ENCODE measurements at places on chromosomes 2 and 18.

DNA sequence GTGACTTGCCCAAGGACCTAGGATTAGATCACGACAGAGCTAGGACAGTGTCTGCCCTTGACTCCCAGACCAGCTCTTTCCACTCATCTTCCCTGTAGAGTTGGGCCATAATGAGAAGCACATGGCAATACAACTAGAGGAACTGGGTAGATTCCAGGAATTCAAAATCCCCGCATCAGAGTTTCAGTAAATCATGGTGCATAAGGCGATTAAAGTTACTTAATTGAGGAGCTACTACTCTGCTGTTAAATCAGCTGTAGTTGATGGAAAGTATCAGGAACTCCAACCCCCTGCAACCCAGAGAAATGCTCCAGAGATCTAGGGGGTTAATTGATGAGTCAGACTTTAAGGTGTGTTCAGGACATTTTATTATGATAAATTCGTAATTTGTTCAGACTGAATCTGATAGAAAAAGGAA lies 5.7 kb downstream of the ANTXR1 start:
- no peak for DNase-seq

DNA sequence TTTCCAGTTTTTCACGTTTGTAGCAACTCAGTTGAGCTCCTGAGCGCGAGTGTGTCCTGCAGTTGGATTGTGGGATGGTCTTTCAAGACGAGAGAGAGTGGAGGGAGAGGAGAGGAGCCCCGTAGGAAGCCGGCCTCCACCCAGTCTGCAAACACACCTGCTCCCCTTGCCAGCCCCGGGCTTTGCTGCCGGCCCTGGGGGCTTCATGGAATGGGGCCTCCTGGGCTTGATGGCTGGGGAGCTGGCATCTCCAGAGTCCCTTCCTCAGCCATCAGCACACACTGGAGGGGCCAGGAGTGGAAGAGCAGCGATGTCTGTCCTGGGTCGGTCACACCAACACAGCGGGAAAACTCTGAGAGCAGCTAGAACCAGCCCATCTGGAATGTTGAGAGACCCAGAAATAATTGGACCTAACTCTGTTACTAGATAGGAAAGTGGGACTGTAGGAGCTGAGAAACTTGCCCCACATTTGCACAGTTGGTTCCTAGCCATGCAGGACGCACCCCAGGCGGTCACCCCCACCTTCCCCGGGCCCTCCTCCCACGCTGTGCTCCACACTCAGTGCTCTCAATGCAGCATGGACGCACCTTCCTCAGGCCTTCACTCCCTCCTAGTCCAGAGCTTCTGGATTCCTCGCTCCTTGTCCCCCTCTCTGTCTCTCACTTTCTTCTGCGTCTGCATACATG lies 69.6 kb downstream of the PTGR3 start:
- DNase-seq: no peak

- peak; percentile 9 for DNase-seq
Observed at GRCh38 chr18:11733031-11733430, 44.0 kb downstream of the GNAL start.

DNA sequence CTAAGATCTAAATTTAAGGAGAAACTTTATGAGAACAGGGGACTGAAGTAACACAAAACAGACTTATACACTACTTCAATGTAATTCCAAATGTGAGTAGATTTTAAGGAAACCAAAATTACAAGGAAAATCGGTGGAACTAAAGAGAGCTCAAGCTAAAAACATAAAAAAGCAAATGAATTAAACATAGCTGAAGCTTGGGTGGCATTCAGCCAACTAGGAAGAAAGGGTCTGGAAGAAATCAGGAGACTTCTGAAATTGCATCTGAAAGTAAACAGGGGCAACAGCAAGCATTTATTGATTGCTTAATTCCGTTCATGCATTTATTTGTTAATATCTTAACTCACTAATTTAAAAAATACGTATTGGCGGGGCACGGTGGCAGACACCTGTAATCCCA lies 727.3 kb upstream of the PKDCC start:
- no peak for DNase-seq

DNA sequence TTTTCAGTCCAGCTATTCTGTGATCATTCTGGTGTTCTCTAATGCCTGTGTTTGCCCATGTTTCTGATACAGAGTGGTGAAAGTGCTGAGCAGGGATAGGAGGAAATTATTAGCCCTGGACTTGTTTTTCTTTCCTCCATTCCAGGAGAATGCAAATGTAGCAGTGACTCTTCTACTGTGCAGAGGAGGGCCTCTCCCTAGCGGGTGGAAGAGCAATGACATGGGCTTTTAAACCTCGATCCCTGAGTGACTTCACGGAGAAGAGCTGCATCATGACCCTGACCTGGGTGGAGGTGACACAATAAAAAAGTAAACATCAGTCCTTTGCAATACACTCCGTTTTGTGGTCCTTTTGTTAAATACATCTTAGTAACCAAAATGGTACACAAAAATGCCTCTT lies 68.0 kb upstream of the NETO1 start:
- DNase-seq: no peak

DNA sequence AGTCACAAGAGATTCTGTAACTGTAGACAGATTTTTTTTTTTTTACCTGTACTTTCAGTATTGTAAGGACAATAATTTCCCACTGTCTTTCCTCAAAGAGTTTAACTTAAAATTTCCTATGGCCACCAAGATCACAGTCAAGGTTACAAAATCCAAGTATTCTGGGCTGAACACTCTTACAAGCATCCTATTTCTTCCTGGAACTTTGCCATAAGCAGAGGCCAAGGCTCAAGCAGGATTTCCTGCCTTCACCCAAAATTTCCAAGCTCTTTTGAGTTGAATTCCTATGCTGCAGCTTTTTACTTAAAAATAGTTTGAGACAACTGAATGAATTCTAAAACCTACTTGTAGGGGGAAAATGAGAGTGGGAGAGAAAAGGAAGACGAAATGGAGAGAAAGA lies 299.4 kb downstream of the ZNF516 start:
- DNase-seq: no peak

GRCh38 chr2:126802774-126803433 lies 95.8 kb upstream of the TEX51 start:
- DNase-seq: no peak

GRCh38 chr18:8868779-8869415 lies 163.5 kb downstream of the MTCL1 start:
- DNase-seq: no peak

DNA sequence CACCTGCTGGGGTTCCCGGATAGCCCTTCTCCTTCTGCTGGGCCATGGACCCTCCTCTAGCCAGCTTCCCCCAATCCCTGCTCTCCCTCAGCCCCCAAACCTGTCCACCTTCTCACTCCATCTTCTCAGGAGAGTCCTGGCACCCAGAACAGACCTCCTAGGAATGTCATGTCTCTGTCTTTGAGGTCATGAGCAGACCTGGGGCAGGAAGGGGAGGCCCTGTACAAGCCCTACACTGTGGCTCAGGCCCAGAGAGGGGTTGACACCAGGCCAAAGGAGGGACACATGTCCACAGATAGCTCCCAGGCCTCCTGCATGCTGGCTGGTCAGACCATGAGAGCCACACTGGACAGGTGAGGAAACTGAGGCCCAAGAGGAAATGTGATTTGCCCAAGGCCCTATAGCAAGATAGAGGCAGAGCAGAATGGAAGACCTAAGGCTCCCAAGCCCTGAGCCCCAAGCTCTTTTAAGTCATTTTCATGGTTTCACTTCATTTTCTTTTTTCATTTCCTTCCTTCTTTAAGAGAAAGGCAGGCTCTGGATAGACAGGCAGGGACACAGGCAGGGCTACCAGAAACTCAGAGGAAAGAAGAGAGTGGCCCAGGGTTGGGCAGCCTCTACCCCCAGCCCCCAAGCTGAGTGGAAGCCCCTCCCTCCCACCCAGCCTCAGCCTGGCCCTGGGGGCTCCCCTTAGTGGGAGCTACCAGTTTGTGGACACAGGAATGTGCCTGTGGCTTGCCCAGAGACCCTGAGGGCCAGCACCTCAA lies 159.7 kb downstream of the SMAD7 start:
- DNase-seq: no peak

DNA sequence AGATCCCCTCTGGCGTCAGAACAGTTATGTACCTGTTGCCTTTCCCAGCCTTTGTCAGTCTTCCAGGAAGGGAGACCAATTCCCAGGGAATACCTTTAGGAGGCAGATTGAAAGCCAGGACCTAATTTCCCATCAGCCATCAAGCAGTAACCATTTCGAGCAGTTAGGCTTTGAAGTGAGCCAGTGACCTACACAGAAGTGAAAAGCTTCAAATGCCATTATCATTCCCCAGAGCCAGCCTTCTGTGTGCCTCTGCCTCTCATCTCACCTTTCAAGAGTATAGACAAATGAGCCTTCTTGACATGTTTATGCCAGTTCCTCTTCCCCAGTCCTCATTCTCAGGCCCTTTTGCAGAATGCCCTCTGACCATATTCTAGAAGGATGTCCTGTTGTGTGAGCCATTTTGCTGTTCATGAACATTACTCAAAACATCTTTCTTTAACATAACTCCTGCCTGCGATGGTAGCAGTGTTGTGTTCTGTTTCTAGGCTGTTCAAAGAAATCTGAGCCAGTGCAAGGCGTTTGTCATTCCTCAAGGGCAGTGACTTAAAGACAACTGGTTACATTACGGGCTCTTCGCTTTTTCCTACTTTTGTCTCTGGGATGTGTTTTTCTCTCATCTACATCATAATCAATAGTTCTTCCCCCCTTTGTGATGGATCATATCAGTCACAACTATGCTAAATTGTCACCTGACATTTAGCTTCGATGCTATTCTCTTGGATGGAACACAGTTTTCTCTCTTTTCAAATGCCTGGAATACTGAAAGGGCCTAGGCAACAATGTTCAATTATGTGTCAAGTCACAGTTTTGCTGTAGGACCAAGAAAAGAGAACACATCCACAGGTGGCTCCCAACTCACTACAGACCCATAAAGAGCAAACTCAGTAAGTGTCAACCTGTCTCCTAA lies 138.6 kb downstream of the ALK start:
- DNase-seq: no peak

DNA sequence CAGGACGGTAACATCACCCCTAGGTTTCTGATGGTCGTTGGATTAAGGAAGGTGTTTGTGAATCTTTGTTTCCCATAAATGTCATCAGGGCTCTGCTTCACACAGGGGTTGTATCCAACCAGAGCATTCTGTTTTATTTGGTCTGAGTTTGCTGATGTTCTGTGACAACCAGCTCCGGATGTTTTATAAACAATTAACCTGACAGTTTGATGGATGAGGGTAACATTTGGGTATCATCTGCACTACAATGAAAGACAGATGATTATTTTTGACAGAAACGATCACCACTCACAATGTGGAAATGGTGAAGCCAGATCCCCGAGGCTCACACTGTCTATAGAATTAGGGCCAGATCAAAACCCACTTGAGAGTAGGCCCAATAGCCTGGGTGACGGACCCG lies 107.1 kb downstream of the CDC42EP3 start:
- DNase-seq: no peak

GRCh38 chr18:60599267-60599666 lies 226.7 kb upstream of the MC4R start:
- no peak for DNase-seq

DNA sequence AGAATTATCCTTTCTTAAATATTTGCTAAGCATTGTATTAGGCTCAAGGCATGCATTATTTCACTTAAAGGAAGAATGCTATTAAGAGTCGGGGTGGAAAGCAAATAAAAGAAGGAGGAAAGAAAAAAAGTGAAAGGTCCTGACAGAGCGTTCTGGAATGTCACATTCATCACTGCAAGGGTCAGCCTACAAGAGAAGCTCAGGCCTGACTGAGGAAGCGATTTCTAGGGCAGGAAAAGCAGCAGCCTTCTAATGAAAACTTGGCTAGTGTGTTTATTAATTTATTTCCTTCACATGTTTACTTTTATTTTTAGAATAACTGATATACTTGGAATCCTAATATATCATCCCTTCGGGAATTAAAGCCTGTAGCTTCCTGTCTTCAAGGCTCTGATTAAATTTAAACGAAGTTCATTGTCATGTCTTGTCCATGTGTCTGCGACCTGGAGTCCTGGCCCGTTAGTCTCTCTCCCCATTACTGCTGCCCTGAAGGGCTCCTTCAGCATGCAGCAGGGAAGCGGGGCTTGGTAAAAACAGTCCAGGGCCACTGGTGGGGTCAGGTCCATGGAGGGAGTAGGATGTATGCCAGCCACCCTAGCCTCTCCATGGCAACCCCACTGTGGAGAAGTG lies 119.2 kb upstream of the CCDC68 start:
- no peak for DNase-seq

GRCh38 chr18:21777814-21778213 lies 37.2 kb downstream of the MIB1 start:
- no peak for DNase-seq

DNA sequence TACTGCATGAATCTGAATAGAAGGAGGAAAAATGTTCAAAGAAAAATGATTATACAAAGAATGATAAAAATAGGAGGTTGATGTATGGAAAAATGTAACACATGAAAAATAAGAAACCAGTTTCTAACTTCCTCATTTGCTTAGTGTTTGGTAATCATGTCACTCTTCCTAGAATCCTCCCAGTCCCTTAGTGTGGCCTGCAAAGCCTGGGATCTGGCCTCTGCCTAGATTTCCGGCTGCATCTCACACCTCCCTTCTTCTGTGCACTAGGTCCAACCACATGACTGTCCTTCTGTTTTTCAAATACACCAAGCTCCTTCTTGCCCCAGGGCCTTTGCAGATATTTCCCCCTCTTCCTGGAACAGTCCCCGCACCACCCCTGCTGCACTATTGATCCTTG lies 76.8 kb upstream of the RBMS1 start:
- no peak for DNase-seq

DNA sequence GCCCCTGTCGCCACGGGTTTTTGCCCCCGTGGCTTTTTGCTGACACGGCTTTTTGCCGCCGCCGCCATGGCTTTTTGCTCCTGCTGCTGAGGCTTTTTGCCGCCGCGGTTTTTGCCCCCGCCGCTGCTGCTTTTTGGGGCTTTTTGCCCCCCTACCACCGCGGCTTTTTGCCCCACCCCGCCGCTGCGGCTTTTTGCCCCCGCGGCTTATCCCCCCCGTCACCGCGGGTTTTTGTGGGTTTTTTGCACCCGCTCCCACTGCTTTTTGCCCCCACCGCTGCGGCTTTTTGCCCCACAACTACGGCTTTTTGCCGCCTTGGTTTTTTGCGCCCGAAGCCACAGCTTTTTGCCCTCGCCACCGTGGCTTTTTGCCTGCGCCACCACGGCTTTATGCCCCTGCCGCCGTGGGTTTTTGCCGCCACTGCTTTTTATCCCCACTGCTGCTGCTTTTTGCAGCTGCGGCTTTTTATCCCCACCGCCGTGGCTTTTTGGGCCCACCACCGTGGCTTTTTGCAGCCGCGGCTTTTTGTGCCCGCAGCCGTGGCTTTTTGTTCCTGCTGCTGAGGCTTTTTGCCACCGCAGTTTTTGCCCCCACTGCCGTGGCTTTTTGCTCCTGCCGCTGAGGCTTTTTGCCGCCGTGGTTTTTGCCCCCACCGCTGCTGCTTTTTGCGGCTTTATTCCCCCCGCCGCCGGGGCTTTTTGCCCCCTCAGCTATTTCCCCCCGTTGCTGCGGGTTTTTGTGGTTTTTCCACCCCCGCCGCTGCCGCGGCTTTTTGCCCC lies 2798.0 kb upstream of the TEKT4 start:
- DNase-seq: no peak

GRCh38 chr2:45103351-45104345 lies 94.4 kb upstream of the SIX2 start:
- DNase-seq: no peak

GRCh38 chr2:143796051-143796450 lies 666.8 kb downstream of the ARHGAP15 start:
- DNase-seq: no peak

- DNase-seq: no peak
Observed at GRCh38 chr2:36459725-36460137, 104.2 kb downstream of the CRIM1 start.
